Activated CD8-positive, alpha-beta T cell treated with anti-CD3 and anti-CD28 coated beads for 36 hours (primary cell): ENCODE measurements at places on chromosomes 11 and 22. TPM values are rescaled to one million over a fixed set of nuclear protein-coding genes. Genes with fewer than 3 reads are reported as not detected.

DNA sequence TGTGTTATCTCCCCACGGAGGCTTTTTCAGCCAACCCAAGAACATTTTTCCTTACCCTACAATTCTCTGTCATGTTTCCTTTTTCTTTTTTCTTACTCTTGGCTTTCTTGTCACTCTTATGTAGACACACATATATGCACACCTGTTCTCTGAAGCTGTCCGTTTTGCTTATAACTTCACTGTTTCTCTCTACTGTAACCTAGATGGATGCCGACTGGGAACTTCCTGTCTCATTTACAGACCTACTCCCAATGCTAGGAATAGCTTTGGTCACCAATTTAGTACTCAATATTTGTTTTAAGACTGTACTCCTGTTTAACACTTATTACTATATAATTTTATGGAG, 9.9 kb upstream of the CASP12 start:
- no peak overlapping the region for H3K27ac ChIP-seq
- H3K36me3 ChIP-seq, result peaks cover 10% of the 10 kb centered on the region
- H3K4me3 ChIP-seq, result no peak overlapping the region
- H3K4me1 ChIP-seq, result peaks cover 21% of the 10 kb centered on the region
- no peaks in the 10 kb centered on the region for H3K27me3 ChIP-seq
- DNase-seq, result no peak

GRCh38 chr11:8810540-8811301, 100.3 kb upstream of the AKIP1 start:
- H3K27me3 ChIP-seq, result peaks cover 15% of the 10 kb centered on the region
- no peak overlapping the region for H3K27ac ChIP-seq
- no peaks in the 10 kb centered on the region for H3K36me3 ChIP-seq

GRCh38 chr11:74388678-74389327, 9.4 kb downstream of the PGM2L1 start:
- DNase-seq, result peak; percentile 87
- no peaks in the 10 kb centered on the region for H3K27me3 ChIP-seq
- no peak overlapping the region for H3K4me3 ChIP-seq
- no peaks in the 10 kb centered on the region for H3K36me3 ChIP-seq

DNA sequence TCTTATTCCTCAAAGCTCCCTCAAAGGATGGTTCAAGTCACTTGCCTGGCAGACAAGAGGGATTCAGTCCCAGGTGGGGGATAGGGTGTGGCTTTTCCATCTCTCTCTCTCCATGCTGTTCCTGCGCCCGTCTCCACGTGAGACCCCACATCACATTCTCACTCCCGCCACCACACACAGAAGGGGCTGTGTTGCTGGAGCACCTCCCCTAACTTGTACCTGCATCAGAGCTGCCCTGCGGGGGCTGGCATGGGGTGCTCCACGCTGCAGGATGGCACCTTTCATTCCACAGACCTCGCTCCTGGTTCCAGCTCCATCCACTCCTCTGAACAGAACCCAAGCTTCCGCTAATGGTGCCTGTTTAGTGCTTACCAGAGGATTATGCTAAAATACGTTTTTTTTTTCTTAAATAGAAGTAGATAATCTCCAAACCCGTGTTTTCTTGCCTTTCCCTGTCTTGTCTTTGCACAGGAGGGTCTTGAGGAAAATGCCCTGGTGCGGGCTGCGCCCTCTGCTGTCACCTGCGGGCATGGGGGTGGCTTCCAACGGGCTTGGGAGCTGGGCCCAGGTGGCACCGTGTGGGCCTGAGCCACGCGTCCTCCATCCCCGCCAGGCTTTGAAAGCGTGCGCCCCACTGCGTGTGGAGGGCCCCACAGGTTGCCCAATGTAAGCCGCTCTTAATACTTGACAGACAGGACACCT, 985.6 kb downstream of the BRD1 start:
- H3K27ac ChIP-seq, result no peak overlapping the region
- H3K4me1 ChIP-seq, result no peaks in the 10 kb centered on the region
- H3K27me3 ChIP-seq, result peaks cover 10% of the 10 kb centered on the region
- no peak overlapping the region for H3K4me3 ChIP-seq

- H3K4me3 ChIP-seq, result no peak overlapping the region
- no peak overlapping the region for H3K27ac ChIP-seq
- peaks cover 12% of the 10 kb centered on the region for H3K4me1 ChIP-seq
- peaks cover 15% of the 10 kb centered on the region for H3K27me3 ChIP-seq
- no peaks in the 10 kb centered on the region for H3K36me3 ChIP-seq
These were observed 3.2 kb downstream of the GLB1L2 start for GRCh38 chr11:134334796-134335571.

GRCh38 chr11:100686476-100687053, 523 bp upstream of the ARHGAP42 start:
- peaks cover 24% of the 10 kb centered on the region for H3K4me1 ChIP-seq
- H3K27ac ChIP-seq, result no peak overlapping the region
- peak overlapping the region; percentile 70 for H3K4me3 ChIP-seq
- H3K27me3 ChIP-seq, result peaks cover 16% of the 10 kb centered on the region
- DNase-seq, result no peak

GRCh38 chr11:2138068-2138430, 1.1 kb downstream of the IGF2 start:
- no peak overlapping the region for H3K4me3 ChIP-seq
- H3K4me1 ChIP-seq, result peaks cover 26% of the 10 kb centered on the region
- H3K36me3 ChIP-seq, result no peaks in the 10 kb centered on the region
- no peak for DNase-seq

DNA sequence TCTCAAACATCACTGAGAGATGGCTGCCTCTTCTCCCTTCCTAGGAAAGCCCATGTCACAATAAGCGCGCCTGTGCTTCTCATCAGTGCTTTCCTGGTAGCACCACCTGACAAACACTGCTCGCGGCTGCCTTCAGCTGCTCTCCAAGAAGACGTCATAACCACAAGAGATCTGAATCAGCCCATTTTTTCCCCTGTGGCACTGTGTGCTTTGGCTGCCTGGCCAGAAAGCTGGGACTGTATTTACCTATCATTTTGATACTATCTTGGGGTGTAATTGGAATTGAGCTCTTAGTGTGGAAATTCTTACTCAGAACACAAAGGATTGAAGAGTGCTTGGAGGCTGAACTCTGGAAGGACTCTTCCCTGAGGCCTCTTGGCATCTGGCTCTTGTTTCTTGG, 50.3 kb upstream of the EHF start:
- H3K27ac ChIP-seq, result no peak overlapping the region
- H3K36me3 ChIP-seq, result no peaks in the 10 kb centered on the region
- H3K4me1 ChIP-seq, result no peaks in the 10 kb centered on the region
- H3K27me3 ChIP-seq, result peaks cover 24% of the 10 kb centered on the region

DNA sequence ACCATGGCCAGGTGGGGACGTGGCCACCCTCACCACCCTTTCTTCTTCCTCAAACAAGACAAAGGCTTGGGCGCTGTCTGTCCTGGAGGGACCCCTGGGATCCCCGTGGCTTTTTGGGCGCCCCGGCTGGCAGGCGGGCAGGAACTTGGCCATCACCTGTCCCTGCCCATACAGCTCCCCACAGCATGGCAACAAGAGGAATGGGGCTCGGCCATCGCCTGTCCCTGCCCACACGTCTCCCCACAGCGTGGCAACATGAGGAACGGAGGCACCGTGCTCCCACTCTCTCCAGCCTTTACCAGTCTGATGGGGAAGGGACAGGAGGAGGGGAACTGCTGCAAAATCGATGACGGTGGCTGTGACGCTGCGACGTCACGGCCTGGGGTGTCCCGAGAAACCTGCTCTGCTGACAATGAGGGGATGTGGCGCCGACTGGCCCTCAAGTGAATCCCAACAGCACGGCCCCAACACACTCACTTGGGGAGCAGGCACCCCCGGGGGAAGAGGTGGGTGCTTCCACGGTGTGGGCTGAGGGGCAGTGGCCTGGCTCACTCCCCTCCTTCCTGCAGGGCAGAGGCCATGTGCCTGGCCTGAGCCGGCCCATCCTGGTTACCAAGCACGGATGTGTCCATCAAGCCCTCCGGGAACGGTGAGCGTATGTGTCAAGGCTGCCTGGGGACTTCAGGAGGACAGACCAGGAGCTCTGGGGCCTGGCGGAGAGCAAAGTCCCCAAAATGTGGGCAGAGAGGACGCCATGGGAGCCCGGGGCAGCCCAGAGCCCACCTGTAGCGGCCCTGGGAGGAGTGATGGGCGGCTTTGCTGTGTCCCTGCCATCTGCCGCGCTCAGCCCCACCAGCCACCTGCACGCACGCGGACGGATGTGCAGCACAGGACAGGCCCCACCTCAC, 30.4 kb downstream of the TOLLIP start:
- peaks cover 13% of the 10 kb centered on the region for H3K36me3 ChIP-seq
- H3K4me1 ChIP-seq, result no peaks in the 10 kb centered on the region
- H3K27ac ChIP-seq, result no peak overlapping the region
- no peak for DNase-seq
- H3K4me3 ChIP-seq, result no peak overlapping the region

Gene GGTLC2
- not detected for total RNA-seq

Gene ANO9
- total RNA-seq, result 28.2 TPM
